ENCODE measurements at places on chromosomes 13 and 19.
A peak's percentile ranks its signal among the peaks of the same experiment; 100 is the strongest.

DNA sequence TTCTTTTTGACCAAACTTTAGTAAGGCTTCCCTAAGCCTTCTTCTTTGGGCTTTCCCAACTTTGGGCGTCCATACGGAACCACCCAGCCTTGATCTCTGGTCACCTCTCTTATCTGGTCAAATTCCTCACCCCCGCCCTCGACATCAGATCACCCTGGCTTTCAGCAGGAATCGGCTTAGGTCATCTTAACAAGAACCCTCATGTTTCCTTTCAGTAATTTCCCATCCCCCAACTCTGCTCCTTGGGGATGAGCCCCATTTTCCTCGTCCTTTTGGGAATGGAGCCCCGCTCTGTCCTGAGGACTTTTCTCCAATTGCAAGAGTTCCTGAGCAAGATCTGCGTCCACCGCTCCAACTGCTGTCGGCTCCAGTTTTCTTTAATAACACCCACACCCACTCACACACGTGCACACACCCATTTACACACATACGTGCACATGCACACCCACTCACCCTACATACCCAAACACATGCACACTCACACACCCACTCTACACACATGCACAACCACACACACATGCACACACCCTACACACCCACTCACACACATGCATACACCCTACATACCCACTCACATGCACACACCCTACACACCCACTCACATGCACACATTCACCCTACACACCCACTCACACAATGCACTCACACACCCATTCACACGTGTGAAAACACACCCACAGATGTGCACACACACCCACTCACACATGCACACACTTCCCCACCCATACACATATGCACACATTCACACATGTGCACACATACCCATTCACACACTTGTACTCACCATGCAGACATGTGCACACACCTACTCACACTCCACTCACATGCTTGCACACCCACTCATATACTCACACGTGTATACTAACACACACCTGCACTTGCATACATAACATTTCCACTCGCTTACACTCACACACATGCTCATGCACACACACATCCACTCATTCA lies 87.0 kb upstream of the TM9SF2 start:
- DNase-seq, result no peak

GRCh38 chr13:47858042-47859025 lies 142.7 kb downstream of the SUCLA2 start:
- no peak for DNase-seq

GRCh38 chr19:55176076-55176475 lies 4.0 kb downstream of the SYT5 start:
- DNase-seq, result no peak

DNA sequence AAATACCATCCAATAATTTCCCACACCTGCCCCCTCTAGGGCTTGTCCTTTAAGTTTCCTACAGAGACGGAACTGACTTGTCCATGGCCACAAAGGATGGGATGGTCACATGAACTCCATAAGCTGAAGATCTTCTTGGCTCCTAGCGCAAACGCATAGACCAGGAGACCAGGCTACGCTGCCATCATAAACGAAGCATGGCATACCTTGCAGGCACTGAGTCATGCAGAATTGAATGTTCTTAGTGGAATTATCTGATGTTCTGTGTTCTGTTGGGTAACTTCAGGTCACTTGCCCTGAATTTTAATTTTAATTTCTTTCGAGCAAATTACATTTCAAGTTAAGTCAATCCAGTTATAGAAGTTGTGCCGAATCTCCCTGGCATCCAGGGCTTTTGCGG lies 96.4 kb upstream of the STARD13 start:
- no peak for DNase-seq

GRCh38 chr13:98291658-98292057 lies 114.6 kb upstream of the RNF113B start:
- no peak for DNase-seq

- DNase-seq, result no peak
Measured at GRCh38 chr13:22168437-22169190, 497.7 kb downstream of the FGF9 start.

- peak; percentile 52 for DNase-seq
Measured at GRCh38 chr19:6092329-6093286, 17.7 kb downstream of the RFX2 start.

- DNase-seq, result no peak
Measured at GRCh38 chr13:63249411-63250187, 1834.0 kb upstream of the PCDH20 start.

DNA sequence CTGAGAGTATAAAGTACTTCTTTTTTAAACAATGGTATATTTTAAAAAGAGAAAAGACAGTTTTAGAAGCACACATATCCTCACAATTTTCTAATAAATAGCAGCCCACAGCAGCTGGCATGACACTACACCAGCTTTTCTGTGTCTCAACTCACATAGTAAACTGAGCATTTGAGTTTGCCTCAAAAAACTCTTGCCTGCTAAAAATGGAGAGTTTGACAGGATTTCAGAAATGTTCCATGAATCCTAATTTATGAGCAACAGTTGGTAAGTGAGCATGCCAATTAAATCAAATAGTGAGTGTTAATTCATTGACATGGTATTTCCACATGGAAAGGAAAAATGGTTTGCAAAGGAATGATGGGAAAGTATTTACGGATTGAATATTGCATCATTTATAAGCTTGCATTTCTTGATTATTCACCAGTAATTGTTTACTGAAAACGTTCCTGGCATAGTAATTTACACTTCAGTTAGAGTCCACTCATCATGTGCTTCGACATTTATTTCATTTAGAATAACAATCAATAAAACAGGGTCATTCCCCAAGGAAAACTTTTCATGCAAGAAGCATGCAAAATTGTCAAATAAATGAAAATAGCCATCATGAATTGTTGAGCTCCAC lies 323.0 kb downstream of the EFNB2 start:
- DNase-seq, result no peak

GRCh38 chr13:45538382-45538781 lies 73.6 kb downstream of the COG3 start:
- no peak for DNase-seq

GRCh38 chr19:10553943-10554381 lies 10.3 kb downstream of the ATG4D start:
- DNase-seq, result no peak

GRCh38 chr13:108987517-108987916 lies 358.1 kb downstream of the MYO16 start:
- DNase-seq, result no peak

- no peak for DNase-seq
Measured at GRCh38 chr19:51719251-51719988, 4.4 kb downstream of the HAS1 start.

- no peak for DNase-seq
Measured at GRCh38 chr19:50204811-50205675, 1.6 kb downstream of the MYH14 start.

- DNase-seq, result no peak
Measured at GRCh38 chr13:35765366-35765765, 288.9 kb upstream of the MAB21L1 start.

DNA sequence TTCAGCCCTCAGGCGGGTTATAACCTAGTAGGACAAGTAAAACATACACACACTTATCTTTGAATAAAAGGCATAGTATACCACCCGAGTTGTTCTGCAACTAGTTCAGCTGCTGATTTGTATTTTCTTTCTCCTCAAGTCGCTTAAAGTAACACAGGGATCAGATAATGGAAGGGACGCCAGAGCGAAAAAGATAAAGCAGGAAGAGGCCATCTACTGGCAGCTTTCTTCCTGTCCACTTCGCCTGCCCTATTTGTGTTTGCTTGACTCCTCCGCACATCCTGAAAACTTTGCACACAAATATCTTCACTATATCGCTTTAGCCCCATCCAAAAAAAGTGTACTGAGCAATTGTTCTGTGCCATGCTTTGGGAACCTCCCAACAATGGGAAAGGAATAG lies 238.0 kb upstream of the SOX21 start:
- DNase-seq, result no peak

- DNase-seq, result no peak
Measured at GRCh38 chr13:21465710-21466160, 6.6 kb upstream of the ZDHHC20 start.

- no peak for DNase-seq
Measured at GRCh38 chr13:99432609-99433542, 68.4 kb upstream of the TM9SF2 start.

GRCh38 chr13:37481011-37481884 lies 117.3 kb downstream of the POSTN start:
- DNase-seq, result no peak

GRCh38 chr13:30147015-30147414 lies 160.3 kb downstream of the KATNAL1 start:
- no peak for DNase-seq

DNA sequence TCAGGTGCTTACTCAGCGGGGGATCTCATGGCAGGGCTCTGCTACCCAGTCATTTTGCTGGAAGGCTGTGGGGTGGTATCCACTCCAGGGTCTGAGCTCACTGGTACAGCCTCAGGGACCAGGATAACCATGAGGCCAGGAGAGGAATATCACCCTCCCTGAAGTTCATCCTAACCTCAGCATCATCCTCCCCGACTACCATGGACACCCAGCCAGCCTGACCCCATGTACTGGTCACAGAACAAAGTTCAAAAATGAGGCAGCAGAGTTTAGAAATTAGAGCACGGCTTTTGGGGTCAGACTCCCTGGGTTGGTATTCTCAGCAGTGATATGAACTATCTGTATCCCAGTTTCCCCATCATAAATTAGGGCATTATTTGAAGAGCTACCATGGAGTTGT lies 35.5 kb upstream of the RXFP2 start:
- DNase-seq, result no peak

GRCh38 chr19:53892981-53893325 lies 11.0 kb downstream of the PRKCG start:
- DNase-seq, result no peak

GRCh38 chr13:42279986-42280385 lies 8.0 kb downstream of the AKAP11 start:
- DNase-seq, result no peak

- DNase-seq, result no peak
Measured at GRCh38 chr13:101919541-101920181, 467.2 kb downstream of the ITGBL1 start.

GRCh38 chr19:11096210-11096841 lies 7.1 kb downstream of the LDLR start:
- no peak for DNase-seq

DNA sequence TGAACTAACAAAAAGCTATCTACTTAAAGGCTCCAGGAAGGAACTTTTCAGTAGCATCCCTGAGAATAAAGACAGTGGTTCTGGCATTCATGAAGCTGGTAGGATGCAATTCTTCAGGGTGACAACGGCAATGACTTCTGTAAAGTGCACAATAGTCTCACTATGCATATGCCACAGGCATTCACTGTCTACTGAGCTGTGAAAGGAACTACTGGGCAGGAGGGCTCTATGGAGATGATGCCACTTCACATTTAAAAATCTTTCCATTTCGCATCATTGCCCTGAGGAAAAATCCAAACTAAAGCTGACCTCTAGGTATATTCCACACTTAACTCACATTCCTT lies 2020.6 kb upstream of the PCDH20 start:
- no peak for DNase-seq

- no peak for DNase-seq
Measured at GRCh38 chr19:45657520-45658167, 10.4 kb upstream of the GIPR start.

DNA sequence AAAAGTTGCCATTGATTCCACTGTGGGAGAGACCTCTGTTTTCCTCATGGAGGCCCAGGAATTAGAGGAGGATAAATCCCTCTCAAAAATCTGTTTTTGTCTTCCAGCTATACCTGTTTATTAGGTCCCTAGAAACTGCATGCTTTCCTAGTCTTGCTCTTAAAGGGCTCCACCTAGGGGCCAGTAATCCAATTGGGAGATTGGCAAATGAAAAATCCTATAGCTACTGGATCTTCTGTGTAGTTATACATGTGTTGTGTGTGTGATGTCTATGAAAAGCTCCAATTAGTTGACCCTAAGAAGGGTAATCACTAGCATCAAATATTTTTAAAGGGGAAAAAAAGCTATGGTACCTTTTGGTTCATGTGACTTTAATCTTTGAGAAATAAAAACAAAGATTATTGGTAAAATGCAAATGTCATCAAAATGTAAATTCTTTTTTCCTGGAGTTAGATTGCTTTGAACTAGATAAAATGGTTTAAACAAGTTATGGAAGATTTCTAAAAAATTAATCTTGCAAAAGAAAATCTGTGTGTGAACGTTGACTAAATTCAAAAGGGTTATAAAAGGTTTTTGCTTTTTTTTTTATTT lies 63.4 kb upstream of the C1QTNF9B start:
- DNase-seq, result no peak

GRCh38 chr13:101978552-101979315 lies 423.1 kb downstream of the FGF14 start:
- no peak for DNase-seq

DNA sequence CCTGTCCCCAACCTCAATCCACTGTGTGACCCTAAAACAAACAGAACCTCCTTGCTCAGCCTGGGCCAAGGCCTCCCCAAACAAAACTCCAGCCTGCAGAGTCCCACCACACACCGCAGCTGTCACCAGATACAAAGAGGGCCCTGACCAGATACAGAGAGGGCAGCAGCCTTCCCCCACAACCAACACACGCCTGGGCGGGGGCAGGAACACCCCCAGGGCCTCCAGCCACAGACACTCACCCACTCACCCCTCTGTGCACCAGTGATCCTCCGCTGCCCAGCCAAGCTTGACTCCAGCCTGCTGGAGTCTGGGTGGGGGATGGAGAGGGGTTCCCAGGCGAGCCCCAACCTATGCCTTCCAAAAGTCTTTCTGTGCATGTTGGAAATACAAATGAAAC lies 5.9 kb upstream of the CIRBP start:
- DNase-seq, result no peak

DNA sequence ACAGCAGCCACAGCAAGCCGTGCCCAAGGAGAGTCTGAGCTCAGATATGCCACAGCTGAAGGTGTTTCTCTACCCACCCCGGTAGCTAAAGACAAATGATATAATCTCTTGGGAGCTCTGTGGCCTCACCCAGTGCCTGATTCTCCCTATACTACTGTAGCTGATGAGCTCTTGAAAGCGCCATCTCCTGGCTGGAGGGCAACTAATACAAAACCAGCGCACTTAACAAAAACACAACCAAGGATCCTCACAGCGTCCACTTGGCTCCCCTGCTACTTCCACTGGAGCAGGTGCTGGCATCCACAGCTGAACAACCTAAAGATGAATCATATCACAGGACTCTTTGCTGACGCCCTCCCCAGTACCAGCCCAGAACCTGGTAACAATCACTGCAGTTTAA lies 1212.0 kb downstream of the PCDH17 start:
- DNase-seq, result no peak

GRCh38 chr19:18350490-18350889 lies 10.1 kb downstream of the PGPEP1 start:
- no peak for DNase-seq

- DNase-seq, result no peak
Measured at GRCh38 chr13:75762076-75762937, 126.2 kb downstream of the LMO7 start.
